ENCODE measurements at places on chromosomes 7 and 10. TPM values are rescaled to one million over a fixed set of nuclear protein-coding genes. Genes with fewer than 3 reads are reported as not detected.

NPTX2 gene
- 34.8 TPM for total RNA-seq

PHKG1 gene
- total RNA-seq: 0.59 TPM

SPDYE2 gene
- total RNA-seq: not detected

MRC1 gene
- 0.17 TPM for total RNA-seq

DENND2A gene
- total RNA-seq: 11.9 TPM

GPR15LG gene
- not detected for total RNA-seq

UNCX gene
- not detected for total RNA-seq

ASB15 gene
- total RNA-seq: not detected

IFIT1 gene
- total RNA-seq: 4.0 TPM

PLEKHA8 gene
- 29.2 TPM for total RNA-seq

CNPY1 gene
- 2.4 TPM for total RNA-seq

LGI1 gene
- total RNA-seq: 0.07 TPM

TEX47 gene
- total RNA-seq: not detected

FAM25G gene
- not detected for total RNA-seq

LRRD1 gene
- not detected for total RNA-seq

CYP2C9 gene
- not detected for total RNA-seq

HMX3 gene
- not detected for total RNA-seq

ODAD2 gene
- 6.7 TPM for total RNA-seq

HTRA1 gene
- total RNA-seq: 14.5 TPM

ZPBP gene
- total RNA-seq: not detected

ERVW-1 gene
- total RNA-seq: 1.1 TPM

VSTM4 gene
- total RNA-seq: 0.31 TPM

PGAM1 gene
- total RNA-seq: 1,380 TPM

SNCG gene
- 23.4 TPM for total RNA-seq

GBX1 gene
- 0.62 TPM for total RNA-seq

CALHM1 gene
- not detected for total RNA-seq

TEX36 gene
- not detected for total RNA-seq

DYNC1I1 gene
- total RNA-seq: 1.4 TPM

CCL24 gene
- total RNA-seq: not detected

TAS2R41 gene
- total RNA-seq: 0.10 TPM

AQP1 gene
- total RNA-seq: not detected

BTBD16 gene
- 0.42 TPM for total RNA-seq

TYSND1 gene
- 32.6 TPM for total RNA-seq

SH2D4B gene
- total RNA-seq: not detected

UBE3C gene
- total RNA-seq: 94.0 TPM

COL1A2 gene
- 47.8 TPM for total RNA-seq

CPA4 gene
- not detected for total RNA-seq

COX15 gene
- 58.4 TPM for total RNA-seq

NYAP1 gene
- 5.5 TPM for total RNA-seq

ZNF277 gene
- 29.8 TPM for total RNA-seq

LRRC18 gene
- total RNA-seq: not detected

SEMA3C gene
- total RNA-seq: 2.1 TPM

ARPC1A gene
- 188 TPM for total RNA-seq

ADCYAP1R1 gene
- total RNA-seq: 1.8 TPM

SHTN1 gene
- total RNA-seq: 8.5 TPM

STOX1 gene
- total RNA-seq: 2.4 TPM

SPDYE8 gene
- total RNA-seq: not detected

TSPAN15 gene
- total RNA-seq: 5.0 TPM

CFAP70 gene
- total RNA-seq: 0.45 TPM

SNX10 gene
- 16.2 TPM for total RNA-seq

TRPV5 gene
- not detected for total RNA-seq

EEPD1 gene
- 9.8 TPM for total RNA-seq

GSAP gene
- 4.3 TPM for total RNA-seq

CRTAC1 gene
- total RNA-seq: 0.63 TPM

All from H7 (cell line).